ENCODE measurements at places on chromosomes 7 and 10.

- no peak for DNase-seq
Observed at GRCh38 chr10:49169776-49170175, 18.4 kb downstream of the TMEM273 start.

GRCh38 chr7:105837765-105838626 is 38.4 kb downstream of the ATXN7L1 start:
- no peak for DNase-seq

DNA sequence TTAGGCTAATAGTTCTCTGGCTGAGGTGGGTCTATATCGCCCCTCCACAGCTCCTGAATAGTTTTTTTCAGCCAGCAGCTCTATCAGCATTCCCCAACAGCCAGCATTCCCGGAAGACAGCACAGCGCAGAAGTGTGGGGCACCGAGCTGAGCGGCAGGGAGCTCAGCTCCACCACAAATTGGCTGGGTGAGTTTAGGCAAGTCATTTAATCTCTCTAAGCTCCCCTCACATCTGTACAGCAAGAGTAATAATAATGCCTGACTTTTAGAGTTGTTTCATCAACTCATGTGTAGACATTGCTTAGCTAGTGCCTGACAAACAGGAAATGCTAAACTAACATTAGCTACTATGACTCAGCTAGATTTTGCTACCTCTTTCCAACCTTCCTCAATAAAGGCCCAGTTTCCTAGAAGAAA is 247.9 kb upstream of the PTN start:
- no peak for DNase-seq

DNA sequence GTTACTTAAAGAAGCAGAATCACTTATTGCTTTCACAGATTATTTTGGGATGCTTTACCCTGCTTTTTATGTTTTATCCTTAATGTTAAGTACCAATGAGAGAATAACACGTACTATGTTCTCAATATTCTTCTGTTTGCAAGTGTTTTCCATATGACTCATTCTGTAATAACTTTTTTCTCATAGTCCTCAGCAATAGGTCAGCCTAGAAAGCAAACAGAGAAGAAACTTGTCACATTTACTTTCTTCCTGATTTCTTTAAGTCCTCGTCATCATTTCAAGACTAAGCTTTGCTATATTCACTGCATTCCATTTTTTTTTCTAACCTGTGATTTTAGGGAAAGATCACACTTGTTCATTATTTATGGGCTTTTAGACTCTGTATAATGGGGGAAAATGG is 6.8 kb upstream of the AGR2 start:
- no peak for DNase-seq

- DNase-seq, result no peak
Observed at GRCh38 chr7:49403844-49404243, 369.6 kb upstream of the VWC2 start.

- DNase-seq, result no peak
Observed at GRCh38 chr7:43747328-43748105, 11.0 kb upstream of the BLVRA start.

GRCh38 chr7:29564496-29565223 is 1.0 kb downstream of the PRR15 start:
- DNase-seq, result no peak

DNA sequence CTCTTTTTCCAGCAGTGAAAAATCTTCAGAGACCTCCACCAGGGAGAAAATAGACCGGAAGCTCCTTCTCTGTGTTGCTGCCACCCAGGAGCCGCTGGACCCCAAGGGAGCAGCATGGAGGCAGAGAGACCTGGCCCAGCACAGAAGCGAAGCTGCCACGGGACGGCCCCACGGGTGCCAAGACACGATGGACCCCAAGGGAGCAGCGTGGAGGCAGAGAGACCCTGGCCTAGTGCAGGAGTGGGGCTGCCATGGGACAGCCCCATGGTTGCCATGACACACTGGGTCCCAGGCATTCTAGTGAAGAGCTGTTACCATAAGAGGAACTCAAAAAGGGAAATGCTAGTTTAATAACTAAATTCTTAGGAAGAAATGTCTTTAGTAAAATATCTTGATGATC is 186.3 kb downstream of the PTPRN2 start:
- no peak for DNase-seq

- DNase-seq, result no peak
Observed at GRCh38 chr10:101897633-101898032, 54.0 kb upstream of the KCNIP2 start.

GRCh38 chr10:785861-786214 is 96.4 kb upstream of the DIP2C start:
- no peak for DNase-seq

- no peak for DNase-seq
Observed at GRCh38 chr10:36224431-36224985, 582.4 kb upstream of the FZD8 start.

DNA sequence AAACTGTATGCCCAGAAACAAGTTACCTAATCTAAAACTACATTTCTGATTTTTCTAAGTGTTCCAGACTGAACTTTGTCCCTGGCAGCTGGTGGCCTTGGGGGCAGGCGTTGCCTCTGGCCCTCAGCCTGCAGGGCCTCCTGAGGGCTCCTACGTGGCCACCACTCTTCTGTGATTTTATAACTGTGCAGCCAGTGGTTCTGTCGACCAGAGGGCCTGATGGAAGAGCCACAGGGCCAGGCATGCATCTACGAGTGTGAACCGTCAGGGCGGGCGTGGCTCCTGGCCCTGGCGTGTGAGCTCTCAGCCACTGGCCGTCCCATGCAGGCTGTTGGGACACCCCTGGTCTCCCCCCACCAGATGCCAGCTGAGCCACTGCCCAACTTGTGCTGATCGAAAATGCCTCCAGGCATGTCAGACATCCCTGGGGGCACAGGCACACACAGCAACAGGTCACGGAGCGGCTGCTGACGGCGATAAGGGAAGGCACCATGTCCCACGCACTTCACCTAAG is 173.4 kb downstream of the ZMYND11 start:
- DNase-seq, result no peak

- no peak for DNase-seq
Observed at GRCh38 chr7:45584261-45585210, 10.4 kb downstream of the ADCY1 start.

DNA sequence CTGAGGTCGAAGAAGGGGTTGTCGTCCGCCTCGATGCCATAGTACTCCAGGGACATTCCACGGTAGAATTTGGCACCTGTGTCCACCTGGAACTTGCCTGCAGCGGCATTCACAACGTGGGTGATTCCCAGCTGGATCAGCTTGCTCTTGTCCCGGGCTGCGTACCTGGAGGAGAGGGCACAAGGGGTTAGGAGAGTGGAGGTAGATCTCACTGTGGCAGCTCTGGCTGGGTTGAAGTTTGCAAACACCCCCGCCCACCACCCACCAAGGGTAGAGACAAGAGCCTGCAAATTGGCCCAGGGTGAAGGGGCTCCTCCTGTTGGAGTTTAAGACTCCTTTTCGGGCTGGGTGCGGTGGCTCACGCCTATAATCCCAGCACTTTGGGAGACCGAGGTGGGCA is 15.8 kb upstream of the SAMD8 start:
- DNase-seq, result no peak

- DNase-seq, result no peak
Observed at GRCh38 chr7:82091126-82091684, 321.4 kb upstream of the HGF start.

DNA sequence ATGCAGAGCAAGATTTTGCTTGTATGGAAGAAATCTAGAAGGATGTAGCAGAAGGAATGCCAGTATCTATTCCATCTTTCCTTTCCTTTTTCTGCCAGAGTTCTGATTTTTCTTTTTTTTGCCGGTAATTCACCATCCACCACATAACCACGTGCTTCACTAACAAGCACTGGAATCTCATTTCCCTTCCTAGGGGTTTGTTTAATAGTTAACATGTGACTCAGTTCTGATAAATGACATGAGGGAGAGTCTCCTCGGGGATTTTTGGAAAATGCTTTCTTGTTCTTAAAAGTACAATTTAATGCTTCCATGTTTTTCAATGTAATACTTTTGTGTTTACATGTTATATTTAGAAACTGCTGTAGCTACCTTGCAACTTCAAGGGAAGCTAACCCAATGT is 590.2 kb downstream of the SH2D4B start:
- DNase-seq, result no peak

GRCh38 chr7:110868458-110868857 is 222.5 kb upstream of the LRRN3 start:
- DNase-seq, result no peak

GRCh38 chr7:21912305-21912704 is 33.4 kb downstream of the CDCA7L start:
- DNase-seq, result no peak

DNA sequence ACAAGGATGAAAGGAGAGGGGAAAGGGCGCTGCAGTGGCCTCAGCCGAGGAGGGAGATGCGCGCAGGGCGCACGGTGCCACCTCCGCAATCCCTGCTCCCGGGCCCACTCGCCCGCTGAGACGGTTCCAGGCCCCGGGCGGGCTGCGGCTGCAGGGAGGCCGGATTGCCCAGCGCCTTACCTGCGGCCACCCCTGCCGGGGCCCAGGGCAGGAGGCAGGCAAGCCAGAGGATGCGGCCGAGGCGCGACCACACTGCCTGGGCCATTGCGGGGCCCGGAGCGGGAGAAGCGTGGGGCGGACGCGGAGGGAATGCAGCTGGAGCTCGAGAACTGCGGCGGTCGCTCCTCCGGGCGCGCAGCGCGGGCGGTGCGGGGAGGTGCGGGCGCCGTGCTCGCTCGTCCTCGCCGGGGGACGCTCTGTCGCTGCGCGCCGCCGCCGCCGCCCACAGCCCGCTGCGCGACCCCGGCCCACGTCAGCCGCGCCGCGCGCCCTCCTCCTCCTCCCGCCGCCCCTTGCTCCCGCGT is at the start of gene TMEM130:
TMEM130 (minus strand) TSS at position 418 of the 524 bp plus-strand sequence; CDS start at position 265, 153 bp downstream.
- DNase-seq, result no peak

- no peak for DNase-seq
Observed at GRCh38 chr7:157139111-157139809, 534 bp downstream of the UBE3C start.

- no peak for DNase-seq
Observed at GRCh38 chr10:75922435-75922834, 491.0 kb downstream of the LRMDA start.

- no peak for DNase-seq
Observed at GRCh38 chr10:96910488-96911395, 78.6 kb downstream of the LCOR start.

- no peak for DNase-seq
Observed at GRCh38 chr10:4683137-4683536, 142.9 kb upstream of the AKR1E2 start.

GRCh38 chr7:2248984-2249694 is 7.1 kb downstream of the NUDT1 start:
- DNase-seq, result no peak

- peak; percentile 3 for DNase-seq
Observed at GRCh38 chr10:28677888-28678686, 766 bp downstream of the BAMBI start.

DNA sequence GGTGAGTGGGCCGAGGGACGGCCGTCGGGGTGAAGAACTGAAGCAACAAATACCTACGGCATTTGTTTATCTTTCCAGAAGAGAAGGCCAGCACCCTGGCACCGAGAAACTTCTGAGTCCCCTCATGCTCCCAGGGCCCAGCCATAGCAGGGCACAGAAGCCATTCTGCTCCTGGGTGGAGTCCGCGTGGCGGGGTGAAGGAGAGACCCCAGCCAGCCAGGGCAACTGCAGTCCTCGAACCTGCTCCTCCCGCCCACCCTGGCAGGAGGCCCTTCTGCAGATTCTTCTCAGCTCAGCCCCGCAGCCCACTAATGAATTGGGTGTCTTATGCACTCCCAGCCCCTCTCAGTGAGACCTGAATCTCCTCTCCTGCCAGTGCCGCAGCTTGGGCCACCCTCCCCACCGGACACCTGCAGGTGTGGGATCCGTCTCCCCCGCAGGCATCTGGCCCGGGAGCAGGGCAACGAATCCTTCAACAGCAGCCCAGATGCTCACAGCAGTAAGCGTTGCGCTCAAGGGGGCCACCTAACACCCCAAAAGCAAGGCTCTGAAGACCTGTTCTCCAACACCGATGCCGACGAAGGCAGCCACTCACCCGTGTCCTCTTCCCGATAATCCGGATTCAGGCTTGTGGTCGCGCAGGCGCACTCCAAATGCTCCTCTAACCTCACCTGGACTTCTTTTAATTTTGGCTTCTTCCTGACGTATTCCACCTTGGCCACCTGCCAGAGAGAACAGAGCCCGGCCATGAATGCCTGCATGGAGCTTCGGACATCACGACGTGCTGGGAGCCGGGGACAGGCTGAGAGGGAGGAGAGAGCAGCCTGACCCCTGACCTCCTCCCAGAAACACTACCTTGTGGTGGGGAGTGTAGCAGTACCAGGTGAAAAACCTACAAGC is 18.9 kb downstream of the PDGFA start:
- no peak for DNase-seq

- DNase-seq, result no peak
Observed at GRCh38 chr7:46007990-46008643, 87.0 kb upstream of the IGFBP3 start.

DNA sequence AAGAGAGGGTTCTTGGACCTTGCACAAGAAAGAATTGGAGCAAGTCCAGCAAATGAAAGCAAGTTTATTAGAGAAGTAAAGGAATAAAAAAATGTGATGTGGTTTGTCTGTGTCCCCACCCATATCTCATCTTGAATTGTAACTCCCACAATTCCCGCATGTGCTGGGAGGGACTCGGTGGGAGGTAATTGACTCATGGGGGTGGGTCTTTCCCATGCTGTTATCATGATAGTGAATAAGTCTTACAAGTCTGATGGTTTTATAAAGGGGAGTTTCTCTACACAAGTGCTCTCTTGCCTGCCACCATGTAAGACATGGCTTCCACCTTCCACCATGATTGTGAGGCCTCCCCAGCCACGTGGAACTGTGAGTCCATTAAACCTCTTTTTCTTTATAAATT is 39.2 kb upstream of the FZD9 start:
- DNase-seq, result no peak

DNA sequence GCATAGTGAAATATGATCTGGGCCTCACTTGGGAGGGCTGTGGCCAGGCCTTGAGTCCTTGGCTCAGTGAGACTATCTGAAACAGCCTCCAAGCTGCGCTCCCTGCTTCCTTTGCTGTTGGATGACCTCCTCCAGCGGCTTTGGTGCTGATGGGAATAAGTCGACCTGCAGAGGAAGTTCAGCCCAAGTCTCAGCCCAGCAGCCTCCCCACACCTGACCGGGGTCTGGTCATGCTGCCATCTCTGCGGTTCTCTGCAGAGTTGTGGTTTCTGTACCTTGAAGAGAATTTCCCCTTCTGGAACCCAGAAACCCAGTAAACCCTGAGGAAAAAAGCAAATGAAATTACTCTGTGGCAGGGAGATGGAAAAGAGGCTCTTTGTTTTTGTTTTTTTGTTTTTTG is 4.6 kb upstream of the RBAK start:
- no peak for DNase-seq

DNA sequence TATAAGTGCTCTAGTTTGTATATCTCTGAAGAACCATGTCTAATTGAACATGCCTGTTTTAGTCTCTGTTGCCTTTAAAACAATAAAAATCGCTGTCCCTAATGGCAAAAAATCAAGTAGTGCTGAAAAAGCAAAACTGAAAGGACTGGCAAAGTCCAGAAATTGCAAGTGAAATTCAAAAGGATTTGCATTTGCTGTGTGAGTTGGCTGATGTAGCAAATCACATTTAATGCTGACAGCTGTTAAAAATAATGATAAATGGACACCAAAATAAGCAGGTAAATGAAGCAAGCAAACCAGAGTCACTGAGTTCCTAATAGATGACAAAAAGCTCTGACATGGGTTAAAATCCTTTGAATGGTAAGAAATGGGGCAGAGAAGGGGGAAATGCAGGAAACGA is 874.1 kb downstream of the GRM8 start:
- DNase-seq, result no peak
